Peyer's patch (tissue), 4 donors: ENCODE measurements at places on chromosomes 2 and 18. TPM values are rescaled to one million over a fixed set of nuclear protein-coding genes. Genes with fewer than 3 reads are reported as not detected.

GRCh38 chr2:219671279-219671678 lies 43.8 kb downstream of the SLC4A3 start:
- no peak for DNase-seq

DNA sequence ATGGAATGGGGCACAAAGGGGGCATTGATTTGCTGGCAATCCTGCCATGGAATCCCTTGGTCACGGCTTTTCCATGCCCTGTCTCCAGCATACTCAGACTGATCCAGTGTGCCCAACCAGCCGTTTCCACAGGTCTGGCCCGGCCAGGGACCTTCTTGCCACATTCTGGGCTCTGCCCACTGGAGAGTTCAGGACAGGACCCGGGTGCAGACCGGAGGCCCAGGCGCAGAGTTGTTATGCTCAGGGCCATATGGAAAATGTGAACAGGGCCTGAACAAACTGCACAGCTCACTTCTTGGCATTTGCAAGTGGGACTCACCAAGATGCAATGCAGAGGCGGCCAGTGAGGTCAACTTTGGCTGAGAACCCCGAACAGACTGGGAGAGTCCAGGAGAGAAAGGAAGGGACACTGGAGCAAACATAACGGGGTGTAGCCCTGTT lies 15.6 kb upstream of the ASAP2 start:
- DNase-seq, result no peak

DNA sequence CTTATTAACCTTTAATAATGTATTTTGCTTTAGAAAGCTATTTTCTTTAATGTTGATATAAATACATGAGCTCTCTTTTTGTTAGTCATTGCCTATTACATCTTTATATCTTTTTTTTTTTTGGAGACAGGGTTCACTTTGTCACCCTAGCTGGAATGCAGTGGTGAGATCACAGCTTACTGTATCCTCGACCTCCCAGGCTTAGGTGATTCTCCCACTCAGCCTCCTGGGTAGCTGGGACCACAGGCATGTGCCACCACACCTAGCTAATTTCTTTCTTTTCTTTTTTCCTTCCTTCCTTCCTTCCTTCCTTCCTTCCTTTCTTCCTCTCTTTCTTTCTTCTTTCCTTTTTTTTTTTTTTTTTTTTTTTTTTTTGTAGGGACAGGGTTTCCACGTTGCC lies 15.4 kb downstream of the NAB1 start:
- DNase-seq, result no peak

The CMPK2 gene
- total RNA-seq, result 12.6 TPM

DNA sequence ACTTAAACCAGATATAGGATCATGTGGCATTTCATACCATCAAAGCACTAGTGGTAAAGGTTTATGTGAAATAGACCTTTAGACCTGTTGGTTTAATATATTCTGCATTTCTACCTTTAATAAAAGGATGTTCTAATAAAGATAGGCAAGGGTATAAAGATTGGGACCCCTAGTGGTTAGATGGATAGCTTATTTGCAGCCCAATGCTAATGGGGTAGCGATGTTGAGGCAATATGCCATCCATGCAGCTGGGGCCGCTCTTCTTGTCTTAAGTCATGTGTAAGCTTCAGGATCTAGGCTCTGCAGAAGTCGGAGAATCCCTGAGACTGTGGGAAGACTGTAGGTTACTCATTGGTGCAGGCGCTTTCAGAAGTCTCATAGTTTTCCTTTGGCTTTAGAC lies 114.9 kb downstream of the ICOS start:
- no peak for DNase-seq

The PRSS56 gene
- not detected for total RNA-seq

- no peak for DNase-seq
Observed at GRCh38 chr2:60597346-60597745, 43.9 kb upstream of the BCL11A start.

The DLGAP1 gene
- total RNA-seq, result 1.6 TPM

- DNase-seq, result no peak
Observed at GRCh38 chr2:8176887-8177286, 505.0 kb upstream of the ID2 start.

DNA sequence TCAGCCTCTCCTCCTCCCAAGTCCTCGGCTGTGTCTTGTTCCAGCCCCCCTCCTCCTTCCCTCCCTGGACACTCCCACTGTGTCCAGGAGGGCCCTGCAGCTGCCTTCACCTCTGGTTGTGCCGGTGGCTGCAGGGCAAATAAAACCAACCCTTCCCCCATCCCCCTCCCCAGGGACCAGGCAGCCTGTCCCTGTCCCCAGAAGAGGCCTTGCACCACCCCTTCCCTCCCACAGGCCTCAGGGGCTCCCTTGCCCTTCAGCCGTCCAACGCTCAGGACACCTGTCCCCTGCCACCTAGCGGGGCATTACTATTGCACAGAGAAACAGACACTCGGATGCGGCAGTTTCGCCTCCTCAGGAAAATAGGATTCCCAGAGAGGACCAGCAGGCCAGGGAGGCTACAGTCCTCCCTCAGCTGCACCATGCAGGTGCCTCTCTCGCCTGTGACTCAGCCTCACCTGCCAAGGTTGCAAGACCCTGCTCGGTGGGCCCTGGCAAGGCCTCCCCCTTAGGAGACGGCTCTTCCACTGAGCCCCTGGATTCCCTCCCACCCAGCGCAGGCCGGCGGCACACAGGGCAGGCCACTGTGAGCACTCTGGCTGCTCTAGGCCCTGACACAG lies 5.5 kb upstream of the GPC1 start:
- peak; percentile 41 for DNase-seq

The DCAF17 gene
- total RNA-seq, result 22.6 TPM

The CNNM3 gene
- 55.6 TPM for total RNA-seq

The LYPD6B gene
- total RNA-seq, result 2.0 TPM

The ACTR1B gene
- 79.2 TPM for total RNA-seq

- DNase-seq, result no peak
Observed at GRCh38 chr2:219215871-219216534, 2.8 kb downstream of the ABCB6 start.

- no peak for DNase-seq
Observed at GRCh38 chr2:223369889-223370288, 232.3 kb downstream of the SCG2 start.

The STARD6 gene
- not detected for total RNA-seq

The APCDD1 gene
- total RNA-seq, result 18.2 TPM

DNA sequence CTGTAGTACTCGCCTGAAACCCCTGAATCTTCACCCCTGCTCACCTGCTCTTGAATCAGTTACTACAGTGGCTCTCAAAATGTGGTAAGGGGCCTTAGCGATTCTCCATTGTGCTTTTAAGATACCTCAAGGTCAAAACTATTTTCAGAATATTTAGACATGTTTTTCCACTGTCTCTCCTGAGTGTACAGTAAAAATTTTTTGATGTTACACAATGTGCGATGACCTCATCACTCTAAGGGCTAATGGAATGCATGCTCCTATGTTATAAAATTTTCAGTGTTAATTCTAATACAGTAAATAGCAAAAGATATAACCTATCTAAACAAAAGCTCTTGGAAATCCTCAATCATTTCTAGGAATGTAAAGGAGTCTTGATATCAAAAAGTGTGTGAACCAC lies 336.9 kb upstream of the PKDCC start:
- no peak for DNase-seq

DNA sequence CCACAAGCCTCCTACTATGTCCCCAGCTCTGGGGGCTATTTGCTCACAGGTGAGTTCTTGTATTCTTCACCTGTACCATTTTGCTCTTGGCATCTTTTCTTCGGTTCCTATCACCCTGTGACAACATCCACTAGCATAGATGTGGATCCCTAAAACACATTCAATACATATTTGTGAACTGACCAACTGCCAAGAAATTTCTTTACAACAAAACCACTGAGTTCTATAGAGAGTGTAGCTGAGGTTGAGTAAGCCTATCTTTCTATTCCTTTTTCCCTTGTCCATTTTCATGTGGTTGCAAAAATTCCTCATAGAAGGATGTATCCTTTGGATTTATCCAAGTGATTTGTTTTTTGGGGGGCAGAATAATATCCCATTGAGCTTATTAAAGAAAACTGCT lies 192.7 kb upstream of the ITGA4 start:
- no peak for DNase-seq

DNA sequence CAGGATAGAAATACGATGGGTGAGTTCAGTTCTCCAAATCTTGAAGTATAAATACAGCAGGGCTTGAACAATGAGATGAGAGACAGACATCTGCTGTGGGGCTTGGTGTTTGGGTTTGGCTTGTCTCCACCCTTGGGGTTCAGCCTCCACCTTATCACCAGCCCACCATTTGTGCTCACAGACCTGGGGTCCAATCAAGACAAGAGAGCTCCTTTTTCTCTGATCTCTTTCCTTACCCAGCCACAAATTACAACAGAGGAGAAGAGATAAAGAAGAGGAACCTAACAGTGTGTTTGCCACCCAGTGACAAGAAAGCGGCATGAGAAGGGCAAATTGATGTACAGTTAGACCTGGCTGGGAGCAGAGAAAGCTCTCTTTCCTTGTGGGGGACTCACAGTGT lies 204.5 kb upstream of the CXCR4 start:
- no peak for DNase-seq

GRCh38 chr2:207082619-207083018 lies 83.1 kb downstream of the KLF7 start:
- DNase-seq, result no peak

The ALK gene
- total RNA-seq, result 1.3 TPM

DNA sequence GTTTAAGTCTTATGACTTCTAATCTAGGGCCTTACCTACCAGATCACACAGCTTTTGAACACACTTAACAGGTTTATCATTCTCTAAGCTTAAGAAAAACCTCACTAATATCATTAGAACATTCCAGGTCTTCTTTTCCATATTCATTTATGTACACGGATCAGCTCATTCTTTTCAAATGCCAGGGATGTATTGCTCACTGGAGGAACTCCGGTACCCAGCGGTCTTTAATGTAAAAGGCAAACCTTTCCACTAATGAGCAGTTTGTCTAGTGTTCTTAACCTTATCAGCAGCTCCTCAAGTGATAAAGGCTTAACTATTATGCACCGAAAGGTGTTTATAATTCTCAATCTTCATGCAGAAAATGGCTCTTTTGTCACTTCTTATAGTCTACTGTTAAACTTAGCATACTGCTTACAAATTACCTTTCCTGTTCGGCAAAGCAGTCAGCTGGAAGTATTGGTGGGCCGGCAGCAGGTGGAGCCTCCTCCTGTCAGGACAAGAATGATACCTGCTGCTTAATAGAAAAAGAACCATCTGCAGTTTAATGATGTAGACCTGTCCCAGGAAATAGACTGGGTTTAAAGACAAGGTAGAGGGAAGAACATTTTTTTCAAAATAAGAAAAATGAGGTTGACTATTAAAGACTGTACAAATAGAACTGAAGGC lies 142.7 kb downstream of the FIGN start:
- DNase-seq, result no peak

- no peak for DNase-seq
Observed at GRCh38 chr2:28263690-28264089, 129.0 kb upstream of the FOSL2 start.

The EVA1A gene
- total RNA-seq, result 2.5 TPM

The SPDYA gene
- 0.35 TPM for total RNA-seq

- DNase-seq, result no peak
Observed at GRCh38 chr2:20440001-20440560, 6.8 kb upstream of the RHOB start.

The MTCL1 gene
- 5.5 TPM for total RNA-seq

DNA sequence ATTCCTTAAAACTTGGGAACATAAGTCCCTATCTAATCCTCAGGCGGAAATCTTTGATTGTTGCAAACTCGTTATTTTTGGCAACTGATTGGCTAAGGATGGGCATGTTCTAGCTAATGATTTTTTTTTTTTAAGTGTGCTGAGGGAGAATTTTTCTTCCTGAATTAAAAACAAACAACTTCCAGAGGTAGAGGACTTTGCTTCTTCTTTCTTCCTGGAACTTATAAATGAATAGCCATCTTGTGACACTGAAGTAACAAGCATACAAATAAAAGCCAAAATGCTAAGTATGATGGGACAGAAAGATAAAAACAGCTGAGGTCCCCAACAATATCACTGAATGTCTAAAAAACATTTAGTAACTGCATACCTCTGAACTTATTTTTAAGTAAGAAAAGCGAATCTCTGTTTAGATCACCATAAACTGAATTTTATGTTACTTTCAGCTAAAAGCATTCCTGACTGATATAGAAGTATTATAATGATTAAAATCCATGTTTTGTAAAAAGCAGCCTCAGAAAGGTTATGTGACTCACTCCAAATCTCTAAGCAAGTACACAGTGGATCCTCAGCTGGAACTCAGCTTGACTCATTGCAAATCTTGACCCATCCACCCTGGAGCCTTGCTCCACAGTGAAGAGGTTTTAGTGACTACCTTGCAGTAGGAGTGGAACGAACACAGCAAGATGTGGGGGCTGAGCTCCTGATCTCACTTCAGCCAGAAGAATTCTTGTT lies 344.4 kb downstream of the CLIP4 start:
- DNase-seq, result no peak

DNA sequence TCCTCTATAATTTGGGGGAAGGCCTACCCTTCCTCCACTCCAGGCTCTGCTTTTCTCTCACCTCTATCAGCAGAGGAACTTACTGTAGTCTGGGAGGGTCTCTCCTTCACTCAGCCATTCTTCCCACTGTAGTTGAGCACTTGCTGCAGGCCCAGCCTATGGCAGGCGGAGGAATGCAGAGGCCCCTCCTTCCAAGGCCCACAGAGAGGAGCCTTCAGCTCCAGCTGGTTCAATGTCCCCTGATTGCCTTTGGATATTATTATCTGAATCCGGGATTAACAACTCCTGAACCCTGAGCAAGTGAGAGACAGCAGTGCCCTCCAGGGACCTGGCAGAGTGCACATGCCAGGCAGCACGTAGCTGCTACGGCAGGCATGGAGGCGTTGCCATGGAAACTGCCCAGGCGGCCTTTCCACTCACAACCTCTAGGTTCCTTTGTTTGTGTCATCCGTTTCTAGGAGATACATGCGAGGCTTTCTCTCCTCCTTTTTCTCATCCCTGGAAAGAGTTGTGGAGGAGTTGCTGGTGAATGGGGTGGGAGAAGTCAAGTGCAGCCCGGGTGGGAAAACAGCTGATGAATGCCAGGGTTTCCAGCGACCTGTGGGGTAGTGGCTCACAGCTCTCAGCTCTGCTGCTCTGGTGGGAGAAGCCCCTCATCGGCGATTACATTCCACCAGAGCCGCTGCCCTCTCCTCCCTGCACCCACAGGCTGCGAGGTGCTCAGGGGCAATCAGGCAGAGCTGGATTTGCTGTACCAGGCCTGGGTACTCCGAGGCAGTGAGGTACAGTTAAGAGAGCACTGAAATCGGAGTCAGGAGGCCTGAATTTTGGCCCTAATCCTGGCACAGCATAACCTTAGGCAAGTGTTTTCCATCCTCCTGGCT lies 55.3 kb upstream of the HK2 start:
- DNase-seq, result no peak
